ENCODE measurements at places on chromosomes 1 and 21.

- no peak for DNase-seq
Measured at GRCh38 chr1:197451381-197451780, 183.3 kb downstream of the CRB1 start.

DNA sequence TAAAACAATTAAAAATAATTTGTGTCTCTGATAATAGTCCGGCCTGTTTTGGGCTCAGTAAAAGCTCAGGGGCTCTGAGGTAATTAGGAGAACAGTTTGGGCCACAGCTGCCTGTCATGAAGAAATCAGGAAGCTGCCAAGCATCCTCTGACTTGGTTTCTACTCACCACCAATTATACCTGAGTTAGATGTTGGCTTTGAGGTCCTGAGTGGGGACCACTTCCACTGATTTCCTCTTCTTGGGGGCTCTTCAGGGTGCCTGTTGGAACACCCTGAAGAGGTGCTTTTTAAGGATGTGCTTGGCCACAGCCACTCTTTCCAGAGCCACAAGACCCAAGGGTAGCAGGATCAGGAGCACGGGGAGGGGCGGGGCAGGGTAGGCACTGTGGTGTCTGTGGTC, 10.9 kb downstream of the SLC6A17 start:
- DNase-seq = no peak

GRCh38 chr1:40462956-40463590, 12.8 kb downstream of the ZFP69B start:
- DNase-seq = peak; percentile 26

DNA sequence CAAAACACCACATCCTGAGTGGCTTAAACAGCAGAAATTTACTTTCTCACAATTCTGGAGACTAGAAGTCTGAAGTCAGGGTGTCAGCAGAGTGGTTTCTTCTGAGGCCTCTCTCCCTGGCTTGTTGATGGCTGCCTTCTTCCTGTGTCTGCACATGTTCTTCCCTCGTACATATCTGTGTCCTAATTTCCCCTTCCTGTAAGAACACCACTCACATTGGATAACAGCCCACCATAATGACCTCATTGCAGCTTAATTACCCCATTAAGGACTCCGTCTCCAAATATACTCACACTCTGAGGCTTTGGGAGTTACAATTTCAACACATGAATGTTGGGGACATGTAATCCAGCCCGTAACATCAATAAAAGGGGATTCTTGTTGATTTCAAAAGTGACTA, 23.4 kb downstream of the C8A start:
- DNase-seq = no peak

GRCh38 chr1:107640207-107640606, 324.8 kb downstream of the VAV3 start:
- DNase-seq = no peak

GRCh38 chr1:85278853-85279314, 2.5 kb upstream of the BCL10 start:
- DNase-seq = no peak

GRCh38 chr1:17915511-17916197, 160.5 kb downstream of the ACTL8 start:
- no peak for DNase-seq

GRCh38 chr1:17982197-17982596, 125.4 kb upstream of the IGSF21 start:
- DNase-seq = no peak
